ENCODE measurements at places on chromosomes 6 and 20.

- no peak for DNase-seq
Measured at GRCh38 chr20:60882836-60883235, 369.2 kb upstream of the CDH4 start.

DNA sequence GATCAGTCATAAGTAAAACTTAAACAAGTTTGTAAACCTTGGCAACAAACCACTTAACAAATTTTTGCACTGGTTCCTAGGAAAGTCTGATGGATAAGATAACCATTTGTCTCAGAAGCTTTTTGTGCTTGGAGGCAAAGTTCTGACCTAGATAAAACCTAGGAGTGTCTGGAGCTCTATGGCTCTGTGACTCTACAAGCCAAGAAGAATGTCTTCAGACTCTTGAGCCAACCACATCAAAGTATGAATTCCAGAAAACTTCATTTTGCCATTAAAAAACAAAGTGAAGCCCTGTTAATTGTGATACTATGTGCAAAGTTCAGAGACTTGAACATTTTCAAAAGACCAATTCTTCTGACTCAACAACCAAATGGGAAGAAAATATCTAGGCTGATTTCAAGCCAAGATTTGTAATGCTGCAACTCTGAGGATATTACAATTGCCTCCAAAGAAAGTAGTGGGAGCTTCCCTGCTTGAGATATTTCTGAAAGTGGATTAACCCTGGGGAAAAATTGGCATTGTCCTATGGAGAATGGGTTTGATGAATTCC lies 158.1 kb upstream of the FOXQ1 start:
- DNase-seq = no peak

- DNase-seq = peak; percentile 61
Measured at GRCh38 chr6:27873021-27873940, 38.9 kb downstream of the OR2B2 start.

GRCh38 chr6:138250513-138251247 lies 32.4 kb upstream of the PBOV1 start:
- no peak for DNase-seq

DNA sequence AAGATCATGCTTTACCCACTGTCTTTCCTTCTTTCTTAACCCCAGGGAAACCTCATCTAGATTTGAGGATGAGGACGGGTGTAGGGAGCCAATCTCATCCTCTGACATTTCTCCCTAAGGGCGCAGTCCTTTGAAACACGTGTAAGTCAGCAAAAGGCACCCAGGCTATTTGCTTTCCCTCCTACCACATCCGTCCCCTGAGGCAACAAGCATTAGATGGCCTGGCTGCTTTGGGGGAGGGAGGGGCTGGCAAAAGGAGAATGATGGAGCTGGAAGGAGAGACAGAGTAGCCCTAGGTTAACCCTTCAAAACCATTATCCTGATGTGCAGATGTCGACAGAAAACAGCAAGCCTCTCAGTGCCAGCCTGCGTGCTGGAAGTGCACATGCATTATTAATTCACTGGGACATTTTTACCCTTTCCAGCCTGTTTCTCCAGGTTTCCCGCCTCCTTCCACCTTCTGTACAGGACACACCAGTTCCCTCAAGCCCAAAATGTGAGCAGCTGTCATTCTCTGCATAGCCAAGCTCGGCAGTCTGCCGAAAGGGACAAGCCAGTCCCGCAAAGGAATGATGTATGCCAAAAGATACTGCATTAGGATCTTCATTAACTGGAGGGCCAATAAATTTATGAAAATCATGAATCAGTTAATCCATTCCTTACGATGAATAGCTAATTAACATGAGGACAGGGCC lies 547.2 kb downstream of the CD83 start:
- DNase-seq = no peak

- DNase-seq = no peak
Measured at GRCh38 chr6:41367700-41368099, 32.3 kb downstream of the NCR2 start.

GRCh38 chr6:110075406-110075805 lies 97.3 kb downstream of the GPR6 start:
- no peak for DNase-seq

GRCh38 chr20:2930538-2930937 lies 57.3 kb downstream of the PTPRA start:
- no peak for DNase-seq

- peak; percentile 26 for DNase-seq
Measured at GRCh38 chr20:43983359-43983758, 68.7 kb downstream of the TOX2 start.

DNA sequence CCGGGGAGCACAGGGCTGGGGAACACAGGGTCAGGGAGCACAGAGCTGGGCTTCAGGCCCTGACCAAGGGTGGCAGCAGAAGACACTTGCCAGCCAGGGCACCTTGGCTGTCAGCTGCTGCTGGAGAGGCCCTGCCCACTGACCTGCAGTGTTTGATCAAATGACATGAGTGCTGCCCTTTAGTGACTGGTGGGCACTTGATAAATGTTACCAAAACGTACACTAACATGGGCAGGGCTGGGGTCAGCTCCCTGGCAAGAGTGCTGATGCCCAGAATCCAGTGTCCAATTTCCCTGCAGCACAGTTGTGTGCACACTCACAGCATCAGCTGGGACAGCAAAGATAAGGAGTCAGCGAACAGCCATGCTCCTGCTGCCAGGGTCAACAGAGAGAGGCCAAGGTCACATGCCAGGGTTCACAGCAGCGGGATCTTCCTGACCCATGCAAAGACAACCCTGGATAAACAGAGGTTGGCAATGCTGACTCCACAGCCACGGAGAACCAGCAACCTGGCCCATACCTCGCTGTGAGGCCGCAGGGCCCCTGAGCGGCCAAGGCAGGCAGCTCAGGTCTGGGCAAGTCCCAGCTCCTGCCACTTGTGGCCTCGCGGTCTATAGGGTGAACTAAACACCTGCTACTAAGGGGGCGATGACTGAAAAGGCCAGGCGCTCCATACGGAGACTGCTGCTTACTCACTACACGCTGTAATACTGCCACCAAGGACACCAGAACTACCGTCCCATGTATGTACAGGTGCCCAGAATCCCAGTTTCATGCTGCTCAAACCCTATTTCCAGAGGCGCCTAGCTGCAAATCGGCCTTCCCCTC lies 46.3 kb downstream of the NINL start:
- DNase-seq = no peak

GRCh38 chr6:145875496-145876211 lies 61.1 kb upstream of the FBXO30 start:
- DNase-seq = no peak

GRCh38 chr20:25083773-25084625 lies 2.1 kb upstream of the VSX1 start:
- DNase-seq = peak; percentile 53

- no peak for DNase-seq
Measured at GRCh38 chr6:25350573-25350972, 71.4 kb downstream of the CARMIL1 start.

GRCh38 chr6:130574146-130574545 lies 208.3 kb downstream of the TMEM200A start:
- no peak for DNase-seq

- no peak for DNase-seq
Measured at GRCh38 chr6:169957351-169957963, 206.0 kb downstream of the ERMARD start.

DNA sequence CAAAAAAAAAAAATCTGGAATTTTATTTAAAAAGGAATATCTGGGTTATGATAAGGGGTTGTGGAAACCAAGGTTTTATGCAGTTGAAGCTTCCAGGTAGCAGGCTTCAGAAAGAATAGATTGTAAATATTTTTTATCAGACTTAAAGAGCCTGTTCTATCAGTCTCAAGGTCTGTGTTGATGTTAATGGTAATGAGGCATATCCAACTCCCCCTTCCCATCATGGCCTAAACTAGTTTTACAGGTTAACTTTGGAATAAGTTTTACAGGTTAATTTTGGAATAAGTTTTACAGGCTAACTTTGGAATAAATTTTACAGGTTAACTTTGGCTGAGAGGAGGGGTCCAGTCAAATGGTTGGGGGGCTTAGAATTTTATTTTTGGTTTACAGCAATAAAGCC lies 92.4 kb downstream of the CD24 start:
- DNase-seq = no peak

- no peak for DNase-seq
Measured at GRCh38 chr6:131231103-131231502, 95.8 kb downstream of the AKAP7 start.

GRCh38 chr20:39070484-39071231 lies 108.5 kb downstream of the DHX35 start:
- DNase-seq = no peak

DNA sequence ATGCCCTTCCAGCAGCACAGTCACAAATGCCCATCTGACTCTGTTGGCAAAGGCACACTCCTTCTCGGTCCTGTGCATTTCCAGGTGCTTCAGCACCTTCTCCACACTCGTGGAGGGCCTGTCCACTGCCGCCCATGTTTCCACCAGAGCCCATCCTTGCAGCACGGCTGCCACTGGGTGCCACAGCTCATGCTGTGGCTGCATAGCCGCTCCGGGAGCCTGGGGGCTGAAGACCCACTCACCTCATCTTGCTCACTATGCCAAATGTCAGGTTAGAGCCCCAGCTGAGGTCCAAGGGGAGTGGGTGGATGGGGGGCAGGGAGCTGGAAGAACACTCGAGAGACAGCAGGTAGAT lies 6.9 kb downstream of the ZKSCAN3 start:
- no peak for DNase-seq

- DNase-seq = no peak
Measured at GRCh38 chr6:126388104-126388598, 48.2 kb downstream of the CENPW start.

DNA sequence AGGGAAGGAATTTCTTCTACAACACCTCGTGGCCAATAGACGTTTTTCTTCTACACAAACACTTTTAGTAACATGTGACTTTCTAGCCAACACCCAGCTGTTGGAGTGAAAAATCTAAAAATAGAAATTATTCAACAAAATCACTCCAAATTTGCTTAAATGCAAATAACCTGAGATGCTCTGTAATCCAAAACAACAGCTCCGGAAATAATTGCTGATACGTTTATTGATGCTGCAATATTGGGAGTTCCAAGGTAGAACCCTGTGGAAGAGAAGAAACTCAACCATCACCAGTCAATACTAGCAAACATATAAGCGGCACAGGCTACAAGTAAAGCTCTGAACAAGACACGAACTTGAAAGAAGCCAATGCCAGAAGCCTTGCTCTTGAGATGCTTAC lies 230.6 kb downstream of the ALDH8A1 start:
- DNase-seq = no peak

DNA sequence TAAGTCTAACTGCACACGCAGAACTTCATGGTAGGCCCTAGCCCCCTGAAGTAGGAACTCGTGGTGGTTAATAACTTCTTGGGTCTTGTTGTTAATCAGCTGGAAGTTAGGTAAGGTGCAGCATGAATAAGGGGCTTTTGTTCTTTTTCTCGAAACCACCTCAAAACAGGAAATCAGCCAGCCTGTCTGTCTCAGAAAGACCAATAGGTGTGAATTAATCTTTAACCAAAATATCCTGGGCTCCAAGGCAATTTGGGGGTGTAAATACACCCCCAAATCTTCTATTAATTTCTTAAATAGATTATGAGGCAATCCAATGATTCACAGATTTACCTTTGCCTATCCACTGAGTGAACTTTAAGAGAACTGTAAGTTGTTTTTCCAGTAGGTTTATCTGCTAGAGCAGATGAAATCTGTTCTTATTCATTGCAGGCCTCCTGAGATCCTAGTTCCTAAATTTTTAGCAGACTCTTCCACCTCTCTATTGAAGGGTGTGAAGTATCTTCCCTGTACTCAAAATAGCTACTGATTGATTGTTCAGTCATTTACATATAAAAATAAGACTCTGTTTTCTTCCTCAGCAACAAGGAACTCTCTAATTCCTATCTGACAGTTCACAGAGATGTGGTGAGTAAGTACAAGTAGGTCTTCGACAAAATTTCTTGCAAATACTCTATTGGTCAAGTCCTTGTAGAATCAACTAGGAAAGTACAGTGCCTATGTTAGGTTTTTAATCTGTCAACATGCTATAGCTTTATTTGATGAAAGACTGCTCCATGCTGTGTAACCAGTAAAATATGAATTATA lies 427.1 kb upstream of the NOX3 start:
- no peak for DNase-seq

DNA sequence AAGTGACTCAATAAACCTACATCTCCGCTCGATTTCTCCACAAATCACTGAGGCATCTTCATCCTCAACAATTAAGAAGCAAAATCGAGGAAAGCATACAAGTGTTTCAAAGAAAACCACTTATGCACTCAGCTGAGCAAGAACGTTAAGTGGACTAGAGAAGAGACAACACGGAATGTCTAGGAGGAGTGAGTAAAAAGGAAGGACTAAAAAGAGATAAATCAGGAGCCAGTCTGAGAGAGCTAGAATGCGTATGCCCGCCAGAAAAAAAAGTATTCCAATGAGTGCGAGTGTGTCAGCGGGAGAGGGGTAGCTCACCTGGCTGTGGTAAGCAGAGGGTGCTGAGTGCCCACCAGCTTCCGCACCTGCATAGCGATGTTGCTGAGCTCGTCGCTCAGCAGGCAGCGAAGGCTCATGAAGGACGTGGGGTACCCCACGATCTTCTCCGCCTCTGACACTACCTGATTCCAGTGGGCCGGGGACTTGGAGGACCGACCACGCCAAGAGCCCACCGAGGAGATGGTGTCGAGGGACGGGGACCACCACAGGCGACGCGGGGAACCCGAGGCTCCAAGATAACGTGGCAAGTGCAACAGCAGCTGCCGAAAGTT lies 587 bp downstream of the PDSS2 start:
- peak; percentile 15 for DNase-seq

DNA sequence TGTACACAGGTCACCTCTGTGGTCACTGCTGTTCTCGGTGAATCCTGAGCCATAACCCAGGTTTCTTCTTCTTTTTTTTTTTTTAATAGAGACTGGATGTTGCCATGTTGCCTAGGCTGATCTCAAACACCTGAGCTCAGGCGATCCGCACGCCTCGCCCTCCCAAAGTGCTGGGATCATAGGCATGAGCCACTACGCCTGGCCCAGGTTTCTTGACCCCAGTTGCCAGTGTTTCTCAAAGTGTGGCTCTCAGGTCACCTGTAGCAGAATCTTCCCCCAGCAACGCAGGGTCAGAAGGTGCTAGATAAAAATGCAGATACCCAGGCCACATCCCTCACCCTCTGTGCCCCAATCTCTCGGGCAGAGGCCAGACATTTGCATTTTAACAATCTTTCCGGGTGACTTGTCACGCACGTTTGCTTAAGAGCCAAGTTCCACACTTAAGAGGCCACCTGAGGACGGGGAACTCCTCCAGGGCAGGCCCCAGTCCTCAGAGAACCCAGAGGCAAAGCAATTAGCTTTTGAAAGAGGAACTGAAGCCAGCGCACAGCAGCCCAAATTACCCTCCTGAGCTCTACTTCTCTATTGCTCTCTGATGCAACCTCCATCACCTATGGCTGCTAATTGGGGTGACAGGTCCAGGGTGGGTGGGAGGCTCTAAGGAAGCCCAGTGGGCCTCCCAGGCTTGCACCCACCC lies 81.8 kb downstream of the NFATC2 start:
- DNase-seq = no peak

- no peak for DNase-seq
Measured at GRCh38 chr6:70059039-70059719, 192.8 kb downstream of the COL19A1 start.

All from activated CD4-positive, alpha-beta T cell treated with anti-CD3 and anti-CD28 coated beads, Interleukin-2, amount 50 U/mL, for 1 hour (primary cell).